ENCODE measurements at places on chromosomes 6 and 20.

GRCh38 chr6:132023490-132023889 lies 72.3 kb upstream of the CCN2 start:
- DNase-seq: no peak

DNA sequence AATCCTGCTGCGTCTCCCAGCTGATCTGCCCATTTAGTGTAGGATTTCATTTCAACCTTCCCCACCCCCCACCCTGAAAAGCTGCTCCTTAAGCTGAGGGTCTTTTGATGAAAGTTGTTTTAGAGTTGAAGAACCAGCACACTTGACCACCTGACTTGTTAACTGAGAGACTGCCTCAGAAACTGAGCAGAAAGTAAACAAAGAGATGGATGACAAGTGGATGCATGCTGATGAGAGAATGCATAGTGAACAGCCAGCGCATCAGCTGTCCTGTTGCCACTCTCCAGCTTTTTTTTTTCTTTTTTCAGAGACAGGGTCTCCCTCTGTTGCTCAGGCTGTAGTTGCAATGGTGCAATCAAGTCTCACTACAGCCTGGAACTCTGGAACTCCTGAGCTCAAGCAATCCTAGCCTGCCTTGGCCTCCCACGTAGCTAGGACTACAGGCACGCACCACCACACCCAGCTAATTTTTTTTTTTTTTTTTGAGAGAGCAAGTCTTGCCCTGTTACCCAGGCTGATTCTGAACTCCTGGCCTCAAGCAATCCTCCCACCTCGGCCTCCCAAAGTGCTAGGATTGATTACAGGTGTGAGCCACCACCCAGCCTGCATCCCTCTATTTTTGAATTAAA lies 9.5 kb downstream of the RPL10A start:
- DNase-seq: no peak

GRCh38 chr6:22709803-22710202 lies 140.4 kb downstream of the HDGFL1 start:
- no peak for DNase-seq

DNA sequence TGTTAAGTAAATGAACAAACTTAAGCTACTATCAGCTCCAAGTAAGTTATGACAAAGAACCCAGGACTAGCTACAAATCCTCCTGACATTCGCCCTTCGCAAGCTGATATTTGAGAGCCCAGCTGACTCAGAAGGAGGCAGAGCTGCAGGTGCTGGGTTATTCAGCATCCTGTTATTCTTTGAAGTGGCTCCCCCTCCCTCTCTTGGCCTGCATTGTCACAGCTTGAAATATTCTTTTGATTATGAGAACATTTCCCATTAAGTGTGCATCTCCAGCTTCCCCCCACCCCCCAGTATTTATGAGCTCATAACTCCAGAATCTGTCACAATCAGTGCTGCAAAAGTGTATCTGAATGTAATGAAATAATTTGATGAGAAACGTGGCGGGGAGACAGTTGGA lies 78.8 kb upstream of the RALY start:
- no peak for DNase-seq

GRCh38 chr20:57807401-57808263 lies 97.8 kb upstream of the PMEPA1 start:
- DNase-seq: no peak

- no peak for DNase-seq
These were observed 40.2 kb upstream of the PHACTR3 start for GRCh38 chr20:59564171-59564570.

GRCh38 chr20:12581644-12582289 lies 427.0 kb upstream of the SPTLC3 start:
- no peak for DNase-seq

DNA sequence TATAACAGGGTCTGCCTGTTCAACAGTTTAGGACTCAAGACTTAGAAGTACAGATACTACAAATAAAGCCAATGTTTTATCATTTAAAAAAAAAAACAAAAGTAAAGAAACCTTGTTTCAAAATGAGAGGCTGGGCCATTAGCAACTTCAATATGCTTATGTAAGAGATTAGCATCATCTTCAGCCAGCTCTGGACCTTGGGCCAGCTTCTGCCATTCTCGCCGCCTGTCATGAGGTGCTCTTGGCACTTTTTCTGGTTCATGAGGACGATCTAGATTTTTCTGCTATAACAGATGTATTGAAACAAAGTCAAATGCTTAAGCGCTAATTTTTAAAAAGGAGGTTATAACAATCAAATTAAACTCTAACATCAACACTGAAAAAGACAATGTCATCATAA lies 74.2 kb downstream of the WASF1 start:
- DNase-seq: no peak

DNA sequence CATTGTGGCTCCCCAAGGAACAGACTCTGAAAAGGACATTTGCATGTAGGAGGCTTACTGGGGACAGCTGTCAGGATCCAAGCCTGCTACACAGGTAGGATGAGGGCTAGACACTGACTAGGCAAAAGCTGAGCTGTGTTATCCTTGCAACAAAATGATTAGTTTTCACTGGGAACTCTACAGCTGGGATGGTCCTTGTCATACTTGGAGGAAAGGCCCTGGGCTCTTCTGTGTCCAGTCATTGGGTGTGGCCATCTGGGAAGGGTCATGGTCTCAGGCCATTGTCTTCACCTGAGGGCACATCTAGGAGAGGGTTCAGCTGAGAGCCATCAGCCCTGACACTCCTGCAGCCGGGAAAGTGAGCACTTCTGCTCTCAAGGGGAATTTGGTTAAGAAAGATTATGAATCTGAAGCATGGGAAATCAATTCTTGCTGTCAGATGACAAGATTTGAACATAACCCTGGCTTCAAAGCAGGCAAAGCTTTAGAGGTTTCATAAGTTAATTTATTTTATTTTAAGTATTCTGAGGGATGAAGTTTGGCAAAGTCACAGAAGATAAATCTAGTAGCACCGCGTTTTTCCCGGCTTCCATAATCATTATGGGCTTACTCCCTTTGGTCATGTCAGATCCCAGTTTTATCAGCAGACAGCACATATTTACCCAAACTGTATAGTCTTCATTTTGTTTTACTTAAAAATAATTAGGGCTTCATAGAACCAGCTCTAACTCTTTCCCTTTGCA lies 78.4 kb upstream of the SLC22A23 start:
- DNase-seq: no peak

DNA sequence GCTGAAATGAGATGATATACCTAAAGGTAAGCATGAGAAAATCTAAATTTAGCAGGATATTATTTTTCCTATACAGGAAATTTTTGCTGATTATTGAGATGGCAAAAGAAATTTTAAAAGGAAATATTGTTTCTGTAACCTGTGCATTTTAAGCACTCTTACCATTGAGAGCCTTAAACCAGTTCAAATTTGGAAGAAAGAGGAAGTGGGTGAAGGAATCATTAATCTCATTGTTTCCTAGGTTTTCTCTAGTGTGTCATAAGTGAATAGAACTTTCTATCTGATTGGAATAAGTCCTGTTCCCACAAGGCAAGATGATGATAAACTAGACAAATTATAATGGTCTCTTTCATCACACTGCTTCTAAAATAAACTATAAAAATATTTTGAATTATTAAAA lies 22.4 kb upstream of the FKBP1C start:
- DNase-seq: no peak

DNA sequence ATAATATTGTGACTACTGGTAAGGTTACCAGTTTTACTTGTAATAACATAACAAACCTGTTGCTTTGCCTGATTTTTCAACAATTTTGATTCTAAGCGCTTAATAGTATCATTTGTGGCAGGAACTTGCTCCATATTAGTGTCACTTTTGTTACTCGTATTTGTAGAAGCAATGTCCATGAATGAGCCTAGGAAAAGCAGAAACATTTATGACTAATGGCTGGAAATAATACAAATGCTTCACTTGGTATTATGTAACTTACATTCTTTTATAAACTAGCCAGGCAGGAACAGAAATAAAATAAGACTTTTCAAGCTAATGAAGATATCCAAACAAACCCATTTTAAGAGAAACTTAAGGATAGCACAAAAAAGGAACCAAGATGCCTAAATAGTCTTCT lies 38.9 kb downstream of the MAP3K7 start:
- no peak for DNase-seq

DNA sequence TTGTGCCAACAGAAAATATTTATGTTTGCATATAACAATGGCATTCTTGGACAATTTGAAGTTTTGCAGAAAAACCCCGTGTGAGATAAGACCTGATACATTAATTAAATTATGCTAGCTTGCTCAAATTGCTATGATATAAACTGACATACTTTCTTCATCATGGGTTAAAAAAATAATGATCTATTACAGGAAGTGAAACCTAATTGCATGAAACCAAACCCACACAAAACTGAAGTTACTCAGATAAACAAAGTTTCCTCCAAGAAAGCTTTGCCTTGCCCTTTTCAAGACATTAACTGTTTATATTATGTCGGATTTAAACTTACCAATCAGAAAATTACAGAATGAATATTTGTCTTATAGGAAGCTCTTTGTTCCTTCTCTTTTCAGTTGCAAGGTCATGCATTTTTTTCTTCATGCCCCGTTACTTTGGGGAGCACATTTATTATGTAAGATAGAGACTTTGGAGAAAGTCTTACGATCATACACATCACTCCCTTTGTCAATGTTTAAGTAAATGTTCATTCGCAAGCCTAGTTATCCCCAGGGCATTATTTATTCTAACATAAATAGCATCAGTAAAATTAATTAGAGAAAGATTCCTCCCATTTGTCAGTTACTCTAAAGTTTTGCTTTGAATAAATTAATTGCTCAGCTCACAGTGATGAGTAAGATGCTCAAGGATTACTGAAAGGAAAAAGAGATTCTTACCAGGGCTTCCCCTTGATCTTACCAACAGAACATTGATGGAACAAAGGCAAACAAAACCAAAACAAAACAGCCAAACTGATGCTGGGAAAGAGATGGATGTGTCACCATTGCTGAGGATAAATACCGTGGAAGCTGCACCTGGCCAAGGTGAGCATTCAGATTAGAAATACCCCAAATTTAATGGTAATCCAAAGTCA lies 14.8 kb upstream of the TMEM244 start:
- DNase-seq: no peak

DNA sequence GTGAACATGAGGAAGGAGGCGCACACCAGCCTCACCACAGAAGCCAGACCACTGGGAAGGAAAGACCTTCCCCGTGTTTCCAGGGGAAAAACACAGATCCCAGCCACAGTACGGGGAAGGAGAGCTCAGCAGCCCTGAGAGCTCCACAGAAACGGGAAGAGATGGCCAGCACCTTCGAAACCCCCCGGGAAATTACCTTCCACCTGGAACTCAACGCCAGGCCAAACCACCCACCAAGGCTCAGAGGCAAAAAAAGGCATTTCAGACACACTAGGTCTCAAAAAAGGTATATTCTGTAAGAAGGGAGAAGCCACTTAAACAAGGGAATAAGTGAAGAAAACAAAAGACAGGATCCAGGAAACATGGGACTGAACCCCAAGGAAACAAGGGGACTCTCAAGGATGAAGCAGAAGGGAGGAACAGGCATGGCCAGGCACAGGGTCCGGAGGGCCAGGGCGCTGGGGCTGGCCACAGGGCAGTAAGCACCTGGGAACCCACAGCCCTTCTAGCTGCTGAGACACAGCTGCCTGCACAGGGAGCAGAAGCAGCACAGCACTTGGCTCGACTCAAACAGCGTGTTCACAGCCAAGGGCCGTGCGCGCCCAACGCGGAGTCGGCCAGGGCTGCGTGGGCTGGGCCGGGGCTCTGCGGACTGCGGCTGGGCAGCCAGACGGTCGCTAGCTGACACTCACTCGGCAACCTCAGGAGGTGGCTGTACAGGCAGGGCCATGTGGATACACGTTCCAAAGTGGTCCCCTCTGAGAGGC lies 44.6 kb downstream of the TAF4 start:
- DNase-seq: no peak

DNA sequence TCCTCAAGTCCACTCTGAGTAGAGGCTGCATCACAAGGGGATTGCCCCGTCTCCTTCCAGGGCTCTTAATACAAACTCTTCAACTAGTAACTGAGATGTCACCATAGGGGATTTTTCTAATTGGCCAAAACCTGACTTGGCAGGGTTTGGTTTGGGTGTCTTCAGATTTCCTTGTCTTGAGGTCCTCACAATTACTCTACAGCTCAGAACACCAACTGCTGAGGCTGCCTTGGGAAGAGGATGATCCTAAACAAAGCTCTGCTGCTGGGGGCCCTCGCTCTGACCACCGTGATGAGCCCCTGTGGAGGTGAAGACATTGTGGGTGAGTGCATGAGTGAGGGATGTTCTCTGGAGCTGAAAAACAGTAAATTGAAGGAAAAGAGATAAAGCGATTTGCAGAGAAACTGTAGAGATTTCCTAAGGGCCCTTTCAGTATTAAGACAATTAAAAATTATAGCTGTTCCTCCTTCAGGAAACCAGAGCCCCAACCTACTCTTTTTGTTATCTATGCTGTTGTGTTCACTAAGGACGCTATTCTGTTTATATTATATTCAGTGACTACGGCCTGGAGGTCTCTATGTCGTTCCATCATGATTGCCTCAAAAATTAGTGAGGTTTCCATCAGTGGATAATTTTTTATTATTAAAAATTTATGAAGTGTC lies at the start of gene HLA-DQA1:
HLA-DQA1 (plus strand) TSS at position 188 of the 662 bp plus-strand sequence; CDS start at position 241, 53 bp downstream.
- no peak for DNase-seq

DNA sequence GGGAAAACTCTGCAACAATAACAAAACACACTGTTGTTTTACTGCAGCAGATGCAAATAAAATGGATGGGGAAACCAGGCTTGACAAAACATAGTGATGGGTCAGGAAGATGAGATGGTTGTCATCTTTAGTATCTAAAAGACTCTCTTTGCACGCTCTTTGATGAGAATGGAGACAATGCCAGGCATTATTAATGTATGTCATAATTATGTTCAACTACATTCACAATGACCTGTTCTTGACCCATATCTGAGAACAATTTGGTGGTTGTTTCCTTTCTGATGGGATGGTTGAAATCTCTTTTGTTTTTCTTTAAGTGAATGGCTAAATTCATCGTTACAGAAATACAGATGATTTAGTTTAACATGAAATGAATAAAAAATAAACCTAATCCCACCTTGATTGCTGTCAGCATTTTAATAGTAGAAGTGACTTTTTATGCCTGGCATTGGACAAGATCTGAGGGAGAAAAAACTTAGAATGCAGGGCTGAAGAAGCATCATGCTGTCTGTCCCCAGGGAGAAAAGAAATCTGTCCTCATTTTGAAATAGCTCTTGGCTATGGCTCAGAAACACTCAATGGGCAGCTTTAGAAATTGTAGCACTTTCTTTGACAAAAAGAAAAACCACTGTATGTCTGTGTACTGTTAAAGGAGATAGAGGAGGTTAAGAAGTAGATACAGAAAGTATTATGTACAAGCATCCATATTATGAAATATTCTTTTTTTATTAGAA lies 12.4 kb upstream of the GRIK2 start:
- DNase-seq: no peak

GRCh38 chr20:40050596-40050995 lies 638.4 kb downstream of the MAFB start:
- no peak for DNase-seq

GRCh38 chr6:140871911-140872310 lies 1260.8 kb upstream of the GJE1 start:
- no peak for DNase-seq

- DNase-seq: no peak
These were observed 748.7 kb downstream of the QKI start for GRCh38 chr6:164163239-164163638.
